ENCODE measurements at places on chromosomes 6 and 20.

DNA sequence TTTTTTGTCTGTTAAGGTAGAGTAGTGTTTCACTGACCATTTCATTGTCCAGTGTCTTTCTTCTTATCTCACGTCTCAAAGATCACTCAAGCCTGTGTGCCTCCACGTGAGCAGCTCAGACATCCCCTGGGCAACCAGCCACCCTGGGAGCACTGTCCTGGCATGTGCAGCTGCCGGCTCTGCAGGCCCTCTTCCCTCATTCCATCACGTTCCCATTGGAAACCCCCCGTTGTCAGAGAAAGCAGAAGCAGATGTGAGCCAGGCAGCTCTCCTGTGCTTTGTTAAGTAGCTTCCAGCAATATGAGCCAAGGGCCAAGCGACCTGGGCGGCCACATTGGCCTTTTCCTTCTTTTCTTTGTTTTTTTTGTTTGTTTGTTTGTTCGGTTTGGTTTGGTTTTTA is 233.2 kb upstream of the SYNDIG1 start:
- DNase-seq = no peak

DNA sequence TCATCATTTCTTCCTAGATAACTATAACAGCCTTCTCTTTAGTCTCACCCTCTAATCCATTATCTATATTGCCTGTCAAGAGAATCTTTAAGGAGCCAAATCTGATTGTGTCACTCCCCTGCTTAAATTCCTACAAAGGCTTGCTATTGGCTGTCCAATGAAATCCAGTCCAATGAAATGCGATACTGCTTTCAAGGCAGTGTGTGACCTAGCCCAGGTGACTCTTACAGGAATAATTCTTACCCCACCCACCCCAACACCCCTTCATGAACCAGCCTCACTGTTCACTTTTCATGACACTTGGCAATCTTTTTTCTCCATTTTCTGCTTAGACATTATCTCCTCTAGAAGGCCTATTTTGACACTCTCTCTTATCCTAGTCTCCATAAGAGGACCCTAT is 163.3 kb upstream of the MARCKS start:
- no peak for DNase-seq

DNA sequence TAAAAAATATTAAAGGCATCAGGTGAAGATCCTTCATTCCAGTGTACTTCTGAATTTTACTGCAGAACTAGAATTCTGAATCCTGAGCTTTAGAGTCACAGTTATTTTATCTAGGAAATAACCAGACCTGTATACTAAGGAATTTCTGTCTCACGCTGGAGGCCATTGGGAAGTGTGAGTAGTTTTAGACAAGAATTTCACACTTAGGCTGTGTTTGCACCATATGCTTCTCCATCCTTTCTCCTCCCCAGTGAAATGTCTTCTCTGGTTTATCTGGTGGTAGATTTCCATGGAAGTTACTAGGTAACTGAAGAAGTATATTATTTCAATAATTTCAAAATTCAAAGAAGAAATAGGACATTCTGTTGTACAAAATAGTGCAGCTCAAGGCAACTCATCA is 83.1 kb downstream of the SLC35F1 start:
- no peak for DNase-seq

GRCh38 chr6:22081709-22082108 is 215.1 kb downstream of the PRL start:
- DNase-seq = no peak

DNA sequence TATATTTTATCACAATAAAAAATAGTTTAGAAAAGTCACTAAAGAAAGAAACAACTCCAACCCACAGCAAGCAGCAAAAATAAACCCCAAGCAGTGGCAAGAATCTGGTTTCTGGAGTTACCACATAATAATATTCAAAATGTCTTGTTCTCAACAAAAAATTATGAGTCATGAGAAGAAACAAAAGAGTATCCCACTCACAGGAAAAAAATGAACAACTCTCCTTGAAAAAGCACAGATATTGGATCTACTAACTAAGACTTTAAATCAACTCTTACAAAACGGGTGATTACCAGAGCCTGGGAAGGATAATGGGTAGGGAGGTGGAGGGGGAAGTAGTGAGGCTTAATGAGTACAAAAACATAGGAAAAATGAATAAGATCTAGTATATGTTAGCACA is 425.6 kb downstream of the PLCB1 start:
- DNase-seq = no peak

GRCh38 chr6:30626484-30627366 is at the start of gene ATAT1:
TSS of gene ATAT1 (plus strand) at chr6:30626874.
- DNase-seq = peak; percentile 87

DNA sequence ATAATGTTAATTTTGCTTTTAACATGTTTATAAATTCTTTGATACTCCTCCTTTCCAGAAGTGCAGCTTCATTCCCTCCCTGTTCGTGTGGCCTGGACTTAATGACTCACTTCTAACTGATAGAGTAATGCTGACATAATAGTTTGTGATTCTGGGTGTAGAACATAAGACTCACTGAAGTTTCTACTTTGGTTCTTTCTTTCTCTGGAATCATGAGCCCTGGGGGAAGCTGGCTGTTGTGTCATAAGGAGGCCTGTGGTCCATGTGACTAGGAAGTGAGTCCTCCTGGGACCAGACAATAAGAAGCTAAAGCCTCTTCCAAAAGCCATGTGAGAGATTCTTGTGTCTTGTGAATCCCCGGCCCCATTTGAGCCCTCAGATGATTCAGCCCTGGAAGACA is 30.5 kb upstream of the HLA-G start:
- DNase-seq = no peak

- peak; percentile 75 for DNase-seq
These were observed 586 bp upstream of the HMGA1 start for GRCh38 chr6:34236131-34236442.

- DNase-seq = no peak
These were observed 53.0 kb upstream of the AIG1 start for GRCh38 chr6:143007646-143008045.

GRCh38 chr20:62368392-62368975 is 1.4 kb upstream of the LAMA5 start:
- DNase-seq = no peak

GRCh38 chr6:117138920-117139319 is 126.4 kb upstream of the VGLL2 start:
- DNase-seq = no peak

DNA sequence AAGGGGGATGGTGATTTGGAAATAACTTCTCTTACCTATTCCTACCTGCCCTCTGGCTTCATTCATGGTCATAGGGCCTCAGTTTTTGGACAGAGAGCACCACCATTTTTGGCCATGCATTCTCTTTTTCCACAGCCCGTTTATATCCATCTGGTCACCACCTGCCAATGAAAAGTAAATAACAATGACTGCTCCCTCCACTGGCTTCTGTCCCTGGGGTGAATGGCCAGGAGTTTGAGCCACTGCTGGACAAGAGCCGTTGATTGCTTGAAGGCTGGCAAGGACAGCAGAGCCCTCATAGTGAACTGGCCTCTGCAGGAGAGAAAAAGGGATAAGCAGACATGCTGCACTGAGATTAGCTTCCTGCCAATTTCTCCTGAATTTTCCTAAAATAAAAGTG is 261.8 kb downstream of the ADGB start:
- no peak for DNase-seq

- no peak for DNase-seq
These were observed 32.3 kb upstream of the SLC23A2 start for GRCh38 chr20:5033566-5033965.

DNA sequence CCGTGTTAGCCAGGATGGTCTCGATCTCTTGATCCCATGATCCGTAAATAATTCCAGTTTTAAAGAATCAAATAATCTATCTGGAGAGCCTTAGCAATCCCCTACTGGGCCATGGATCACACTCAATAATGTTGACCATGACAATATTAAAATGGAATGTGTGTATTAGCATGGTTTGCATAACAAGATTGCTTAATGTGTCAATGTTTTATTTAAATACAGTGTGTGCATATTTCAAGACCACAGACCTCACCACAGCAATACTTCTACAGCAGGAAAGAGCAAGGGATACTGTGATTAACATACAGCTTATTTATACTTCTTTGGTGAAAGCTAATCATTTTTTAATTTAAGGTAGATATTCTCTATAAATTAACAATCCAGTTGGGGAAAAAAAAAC is 470.4 kb downstream of the TFAP2B start:
- no peak for DNase-seq

- no peak for DNase-seq
These were observed 133.2 kb downstream of the OPN5 start for GRCh38 chr6:47915017-47915416.

DNA sequence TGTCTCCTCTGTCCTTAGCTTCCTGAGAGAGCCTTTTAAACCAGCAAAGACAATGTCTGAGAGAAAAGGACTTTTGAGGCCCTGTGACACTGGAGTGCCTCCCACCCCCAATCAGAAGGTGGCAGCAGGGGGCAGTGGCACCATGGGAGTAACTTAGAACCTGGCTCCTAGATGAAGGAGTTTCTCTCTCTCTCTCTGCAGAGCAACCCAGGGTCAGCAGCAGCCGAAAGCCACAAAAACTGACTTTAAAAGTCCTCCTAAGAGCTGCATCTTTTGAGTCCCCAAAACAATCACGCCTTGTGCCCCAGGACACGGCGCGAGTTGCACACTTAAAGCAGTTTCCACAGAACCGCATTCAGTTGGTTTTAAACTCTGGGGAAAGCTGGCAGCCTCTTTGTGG is 5.3 kb upstream of the TCP11 start:
- peak; percentile 54 for DNase-seq

GRCh38 chr6:56820060-56820459 is 134.8 kb upstream of the BEND6 start:
- no peak for DNase-seq

- no peak for DNase-seq
These were observed 84.3 kb upstream of the MAFB start for GRCh38 chr20:40773376-40773775.

GRCh38 chr20:13659288-13659687 is 20.6 kb upstream of the TASP1 start:
- no peak for DNase-seq

GRCh38 chr6:15938107-15938506 is 190.8 kb upstream of the MYLIP start:
- no peak for DNase-seq

Data from CD8-positive, alpha-beta memory T cell (primary cell).